Activated T-helper 1 cell treated with anti-CD3 and anti-CD28 coated beads, Interleukin-12 subunit alpha, Interleukin-12 subunit beta, Interleukin-2, Interleukin-4 antibody, amounts not matched to agents 30 ng/mL and 10 ng/mL and 1 ng/mL, durations not matched to agents 14 hours and 24 hours and 36 hours (primary cell): ENCODE measurements at places on chromosomes 3 and 15. TPM values are rescaled to one million over a fixed set of nuclear protein-coding genes. Genes with fewer than 3 reads are reported as not detected.

Gene MESP2
- 0.10 TPM in 1 of 2 replicates, not detected in the other for total RNA-seq

- no peak for DNase-seq
Measured at GRCh38 chr3:197417441-197417840, 119.0 kb upstream of the DLG1 start.

GRCh38 chr3:87126321-87126720 lies 100.8 kb upstream of the CHMP2B start:
- DNase-seq: no peak

DNA sequence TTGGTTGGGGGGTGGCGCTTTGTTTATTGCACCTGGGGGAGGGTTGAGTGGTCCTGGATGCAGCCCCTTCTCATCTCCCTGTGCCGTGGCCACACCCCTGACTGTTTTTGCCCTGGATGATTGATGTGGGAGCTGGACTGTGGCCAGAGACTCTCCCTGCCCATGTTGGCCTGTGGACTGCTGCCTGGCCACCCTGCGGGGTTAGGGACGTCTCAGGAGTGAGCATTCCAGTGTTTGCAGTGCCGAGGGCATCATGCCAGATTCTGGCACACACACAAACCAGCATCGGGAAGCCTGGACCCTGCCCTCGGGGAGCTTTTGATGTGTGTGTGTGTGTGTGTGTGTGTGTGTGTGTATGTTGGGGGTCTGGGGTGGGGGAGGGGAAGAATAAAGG lies 15.8 kb downstream of the APBA2 start:
- DNase-seq: no peak
